ELR (cell line): ENCODE measurements at places on chromosomes 5 and 9.

DNA sequence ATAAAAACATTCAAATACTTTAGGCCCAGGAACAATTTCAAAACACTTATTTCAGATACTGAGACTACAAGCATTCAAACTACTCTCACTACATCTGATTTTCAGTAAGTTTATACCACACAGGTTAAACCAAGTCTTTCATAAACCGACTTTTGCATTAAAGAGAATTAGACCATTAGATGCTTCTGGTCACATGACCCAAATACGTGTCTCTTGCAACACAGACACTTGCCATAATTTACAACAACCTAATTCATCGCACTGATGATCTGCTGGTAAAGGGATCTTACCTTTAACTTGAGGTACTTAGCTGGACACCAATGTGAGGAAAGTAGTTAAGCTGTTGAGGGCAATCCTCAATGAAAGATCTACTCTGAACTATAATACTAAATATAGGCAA lies 3.2 kb downstream of the HNRNPH1 start:
- peak; percentile 38 for DNase-seq

- no peak for DNase-seq
Measured at GRCh38 chr9:92508018-92508820, 25.9 kb upstream of the ASPN start.

GRCh38 chr5:151094030-151094851 lies 13.4 kb upstream of the TNIP1 start:
- DNase-seq, result peak; percentile 89

- DNase-seq, result no peak
Measured at GRCh38 chr5:176535101-176535663, 2.0 kb downstream of the RNF44 start.

GRCh38 chr5:172567843-172568242 lies 73.2 kb upstream of the NEURL1B start:
- DNase-seq, result no peak

GRCh38 chr5:39373791-39374190 lies 9.5 kb upstream of the C9 start:
- no peak for DNase-seq

DNA sequence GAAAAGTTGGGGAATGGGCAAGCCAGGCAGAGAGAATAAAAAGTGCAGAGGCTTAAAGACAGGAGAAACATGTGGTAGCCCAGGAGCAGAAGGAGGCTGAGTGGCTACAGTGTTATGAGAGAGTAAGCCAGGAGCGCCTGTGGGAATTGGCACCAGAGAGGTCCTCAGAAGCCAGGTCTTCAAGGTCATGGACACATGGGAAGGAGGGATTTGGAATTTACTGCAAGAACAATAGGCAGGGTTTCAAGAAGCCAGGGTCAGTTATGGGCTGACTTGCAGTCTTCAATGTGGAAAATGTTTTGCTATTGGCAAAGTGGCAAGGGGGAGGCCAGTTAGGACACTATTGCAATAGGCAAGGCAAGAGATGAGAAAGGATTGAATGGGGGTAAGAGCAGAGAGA lies 29.3 kb downstream of the ERAP1 start:
- DNase-seq, result no peak

DNA sequence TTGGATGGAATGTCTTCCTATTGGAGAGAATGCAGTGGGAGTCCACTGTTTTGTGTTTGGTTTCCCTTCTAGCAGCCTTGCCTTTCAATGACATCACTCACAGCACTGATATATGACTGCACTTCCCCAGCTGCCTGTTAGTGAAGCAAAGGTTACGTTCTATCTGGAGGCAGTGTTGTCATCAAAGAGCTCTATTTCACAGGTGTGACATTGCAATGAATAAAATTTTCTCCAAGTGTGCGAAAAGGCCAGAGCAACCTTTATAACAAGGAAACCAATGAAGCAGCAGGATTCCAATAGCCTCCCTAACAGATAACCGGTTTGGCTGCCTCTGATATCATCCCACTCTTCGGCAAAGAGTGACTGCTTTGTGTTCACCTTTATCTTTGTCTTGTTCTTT lies 523.5 kb upstream of the ZNF608 start:
- DNase-seq, result no peak

GRCh38 chr9:101601904-101602765 lies 7.4 kb upstream of the PPP3R2 start:
- peak; percentile 74 for DNase-seq

- DNase-seq, result no peak
Measured at GRCh38 chr9:93301911-93302541, 118.1 kb downstream of the WNK2 start.

GRCh38 chr5:69467442-69468225 lies 25.0 kb upstream of the OCLN start:
- no peak for DNase-seq

DNA sequence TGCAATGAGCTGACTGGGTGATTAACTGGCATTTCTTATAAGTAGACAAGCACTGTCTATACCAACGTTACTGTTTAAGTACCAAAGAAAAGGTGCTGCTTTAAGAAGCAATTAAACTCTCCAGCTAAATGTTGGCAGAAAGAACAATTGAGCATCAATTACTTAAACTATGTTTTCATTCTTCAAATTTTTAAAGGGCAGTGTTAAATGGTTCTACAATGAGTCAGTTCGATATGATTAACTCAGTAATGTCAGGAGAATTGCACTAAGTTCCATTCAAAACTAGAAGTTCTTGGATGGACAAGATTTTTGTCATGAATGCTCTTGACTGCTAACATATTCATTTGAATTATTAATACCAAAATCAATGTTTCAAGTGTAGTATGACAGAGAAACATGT lies 593.7 kb downstream of the DNAH5 start:
- DNase-seq, result peak; percentile 14

DNA sequence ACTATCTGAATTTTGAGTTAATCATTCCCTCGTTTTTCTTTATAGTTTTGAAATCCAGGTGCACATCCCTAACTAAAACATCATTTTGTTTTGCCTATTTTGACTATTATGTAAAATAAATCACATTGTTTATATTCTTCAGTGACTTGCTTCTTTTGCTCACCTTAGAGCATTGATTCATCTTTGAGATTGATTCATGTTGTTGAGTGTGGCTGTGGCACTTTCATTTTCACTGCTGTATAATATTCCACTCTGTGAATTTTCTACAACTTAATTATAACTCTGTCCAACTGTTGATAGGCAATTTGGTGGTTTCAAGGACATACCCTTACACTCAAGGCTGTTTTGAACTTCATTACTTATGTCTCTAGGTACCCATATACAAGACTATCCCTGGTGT lies 12.5 kb downstream of the NKX2-5 start:
- no peak for DNase-seq

DNA sequence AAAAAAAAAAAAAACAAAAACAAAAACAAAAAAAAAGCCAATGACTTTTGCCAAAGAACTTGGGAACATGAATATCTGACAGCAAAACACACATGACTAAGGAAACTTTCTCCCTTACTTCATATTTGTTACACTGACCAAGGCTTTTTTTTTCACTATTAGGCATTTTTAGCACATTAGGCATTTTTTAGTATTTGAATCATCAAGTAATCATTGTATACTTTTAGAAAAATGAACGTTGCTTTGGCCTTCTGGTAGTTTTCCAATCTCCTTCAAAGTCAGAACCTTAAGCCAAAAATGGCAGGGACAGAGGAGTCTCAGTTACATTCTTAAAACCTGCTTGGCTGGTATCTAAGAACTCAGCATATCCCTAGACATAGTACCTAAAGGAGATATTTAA lies 19.3 kb downstream of the NREP start:
- peak; percentile 63 for DNase-seq

- DNase-seq, result no peak
Measured at GRCh38 chr5:43674536-43674935, 71.6 kb downstream of the NNT start.

DNA sequence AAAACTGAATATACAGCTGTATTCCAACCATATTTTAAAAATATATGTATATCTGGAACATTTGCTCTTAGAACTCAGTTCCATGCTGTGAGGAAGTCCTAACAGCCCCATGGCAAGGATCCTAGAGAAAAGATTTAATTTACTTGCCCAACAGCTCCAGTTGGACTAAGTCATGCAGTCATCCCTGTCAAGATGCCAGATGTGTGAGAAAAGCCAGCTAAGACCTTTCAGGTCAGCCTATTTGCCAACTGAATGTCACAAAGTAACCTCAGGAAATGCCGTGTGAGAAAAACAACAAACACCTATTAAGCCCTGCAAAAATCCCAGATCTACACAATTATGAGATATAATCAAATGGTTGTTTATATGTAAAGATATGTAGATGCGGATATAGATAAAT lies 416.3 kb downstream of the NR2F1-AS1 start:
- peak; percentile 88 for DNase-seq

- DNase-seq, result no peak
Measured at GRCh38 chr5:96616801-96617200, 45.4 kb upstream of the CAST start.

- DNase-seq, result no peak
Measured at GRCh38 chr9:127018935-127019334, 103.5 kb downstream of the ANGPTL2 start.

DNA sequence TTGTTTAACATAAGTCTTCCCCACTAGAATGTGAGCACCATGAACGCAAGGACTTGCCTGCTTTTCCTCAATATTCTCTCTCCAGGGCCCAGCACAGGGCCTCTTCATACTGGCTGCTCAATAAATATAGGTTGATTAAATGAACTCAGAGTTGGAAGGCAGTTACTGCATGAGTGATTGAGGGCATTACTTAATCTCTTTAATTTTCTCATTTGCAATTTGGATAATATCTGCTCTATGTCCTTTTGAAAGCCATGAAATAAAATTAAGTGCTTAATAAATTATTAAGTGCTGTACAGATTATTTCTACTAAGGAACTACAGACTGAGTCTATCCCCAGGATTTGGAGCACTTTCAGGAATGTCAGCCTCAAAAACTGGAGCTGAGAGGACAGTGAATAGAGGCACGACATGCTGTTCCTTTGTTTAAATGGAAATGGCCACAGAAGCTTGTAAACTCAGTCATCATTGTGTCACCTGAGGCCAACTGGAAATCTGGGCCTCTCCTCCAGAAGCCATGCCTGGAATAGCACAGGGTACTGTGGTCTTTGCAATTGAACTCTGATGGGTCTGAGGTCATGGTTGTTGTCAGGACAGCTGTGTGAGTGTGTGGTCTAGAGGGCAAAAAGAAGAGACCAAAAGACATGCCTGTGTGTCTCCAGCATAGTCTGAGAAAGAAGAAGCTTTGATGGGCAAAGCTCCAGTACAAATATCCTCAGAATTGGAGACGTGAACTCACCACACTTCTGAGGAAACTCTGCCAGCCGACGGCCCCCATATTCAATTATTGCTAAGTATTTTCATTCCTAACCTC lies 86.1 kb downstream of the SH3TC2 start:
- peak; percentile 67 for DNase-seq

DNA sequence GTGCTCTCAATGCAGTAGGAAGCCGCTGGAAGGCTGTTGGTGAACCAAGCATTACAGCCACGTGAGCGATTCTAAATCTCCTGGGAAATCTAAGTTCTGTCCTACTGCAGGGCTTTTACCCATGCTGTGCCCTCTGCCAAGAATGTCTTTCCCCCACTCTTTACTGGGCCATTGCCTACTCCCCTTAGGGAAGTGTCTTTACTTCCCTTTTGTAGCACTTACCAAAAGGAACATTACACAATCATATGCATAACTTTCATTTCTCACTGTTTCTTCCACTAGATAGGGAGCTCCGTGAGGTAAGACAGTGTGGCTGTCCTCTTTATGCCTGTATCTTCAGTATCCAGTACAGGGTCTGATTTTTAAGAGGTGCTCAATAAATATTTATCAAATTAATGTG lies 241.7 kb upstream of the NR4A3 start:
- DNase-seq, result no peak

- peak; percentile 90 for DNase-seq
Measured at GRCh38 chr5:172902497-172903472, 56.4 kb upstream of the RPL26L1 start.

- no peak for DNase-seq
Measured at GRCh38 chr5:124979251-124979650, 232.8 kb upstream of the ZNF608 start.

DNA sequence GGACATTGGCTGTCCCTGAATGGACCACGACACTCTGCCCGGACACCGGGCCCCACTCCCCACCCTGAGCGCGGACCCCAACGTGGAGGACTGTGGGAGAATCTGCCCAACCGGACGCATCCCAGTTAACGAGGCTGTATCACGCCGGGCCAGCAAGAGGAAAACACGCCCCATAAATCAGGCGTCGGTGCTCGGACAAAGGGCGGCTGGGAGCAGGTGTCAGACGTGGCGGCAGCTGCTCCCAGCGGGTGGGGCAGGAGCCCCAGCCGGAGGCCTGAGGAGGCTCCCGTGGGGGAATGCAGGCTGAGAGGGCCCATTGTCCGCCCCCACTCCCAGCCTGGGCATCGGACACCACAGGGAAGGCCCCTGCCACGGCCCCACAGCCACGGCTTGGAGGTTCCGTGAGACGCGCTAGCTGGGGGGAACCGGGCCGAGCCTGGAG lies 19.2 kb downstream of the NOTCH1 start:
- no peak for DNase-seq

GRCh38 chr5:26060212-26060611 lies 978.2 kb downstream of the CDH9 start:
- DNase-seq, result no peak

DNA sequence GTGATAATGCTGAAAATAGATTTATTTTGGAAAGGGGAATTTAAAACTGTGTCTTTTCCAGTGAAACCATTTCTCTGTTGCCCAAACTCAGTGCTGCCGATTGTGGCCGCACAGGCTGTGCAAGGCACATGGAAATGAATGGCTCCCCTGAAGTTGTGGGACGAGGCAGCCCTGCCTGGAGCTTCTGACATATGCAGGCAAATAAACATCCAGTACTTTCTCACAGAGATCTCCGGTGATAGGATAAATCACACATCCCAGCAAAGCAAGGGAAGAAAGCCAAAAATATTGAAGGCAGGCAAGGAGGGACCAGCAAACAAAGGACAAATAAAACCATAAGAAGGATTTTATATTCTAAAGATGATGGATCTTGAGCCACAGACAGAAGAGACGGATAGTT lies 464.5 kb downstream of the MTRR start:
- DNase-seq, result no peak

DNA sequence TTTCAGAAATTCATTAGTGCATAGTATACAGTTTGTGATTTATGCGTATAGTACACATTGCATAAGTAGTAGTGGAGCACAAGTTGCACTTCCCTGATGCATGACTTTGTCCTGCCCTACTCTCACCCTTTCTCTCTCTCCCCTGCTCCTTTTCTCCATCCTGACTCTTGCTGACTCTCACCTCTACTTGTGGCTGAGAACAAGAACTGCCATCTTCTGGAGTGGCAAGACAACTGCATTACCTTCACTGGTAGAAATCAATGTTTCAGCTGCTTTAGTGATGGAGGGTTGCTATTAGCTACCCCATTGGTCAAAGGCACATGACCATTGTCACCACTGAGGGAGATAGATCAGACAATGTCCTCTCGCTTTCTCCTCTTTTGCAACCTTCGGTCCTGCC lies 26.9 kb downstream of the SPEF2 start:
- DNase-seq, result no peak
